ENCODE measurements at places on chromosomes 6 and 20. TPM values are rescaled to one million over a fixed set of nuclear protein-coding genes. Genes with fewer than 3 reads are reported as not detected.
A peak's percentile ranks its signal among the peaks of the same experiment; 100 is the strongest.

SLC22A3 gene
- total RNA-seq = 2.8 TPM

TINAG gene
- not detected for total RNA-seq

XKR7 gene
- 1.5 TPM for total RNA-seq

GTSF1L gene
- not detected for total RNA-seq

CLPSL2 gene
- 6.0 TPM for total RNA-seq

HDGFL1 gene
- not detected for total RNA-seq

LRFN2 gene
- 0.13 TPM for total RNA-seq

CPXM1 gene
- total RNA-seq = 69.0 TPM

EDN3 gene
- 0.24 TPM for total RNA-seq

TRIM40 gene
- total RNA-seq = not detected

KIF3B gene
- 28.3 TPM for total RNA-seq

ZSCAN16 gene
- total RNA-seq = 11.0 TPM

GRCh38 chr6:21666853-21667681, 73.5 kb downstream of the SOX4 start:
- DNase-seq = peak; percentile 62

GRCh38 chr6:19715167-19715551, 122.0 kb upstream of the ID4 start:
- peak; percentile 36 for DNase-seq

DNA sequence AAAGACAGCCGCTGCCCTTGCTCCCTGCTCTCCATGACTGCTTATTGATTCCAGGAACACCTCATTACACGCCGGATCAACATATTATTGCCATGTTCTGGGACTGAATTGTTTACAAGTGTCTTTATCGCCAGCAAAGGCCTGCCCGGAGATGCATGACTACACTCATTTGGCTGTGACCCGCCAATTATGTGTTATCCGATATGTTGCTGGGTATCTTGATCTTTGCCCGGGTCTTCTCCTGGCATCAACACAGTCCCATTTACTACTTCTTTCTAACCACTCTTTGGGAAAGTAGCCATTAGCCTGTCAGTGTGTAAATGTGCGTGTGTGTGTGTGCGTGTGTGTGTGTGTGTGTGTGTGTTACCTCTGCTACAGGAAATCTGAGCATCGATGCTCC, 15.4 kb downstream of the LINC00237 start:
- no peak for DNase-seq

GRCh38 chr6:130164251-130164650, 58.5 kb downstream of the SAMD3 start:
- no peak for DNase-seq

DNA sequence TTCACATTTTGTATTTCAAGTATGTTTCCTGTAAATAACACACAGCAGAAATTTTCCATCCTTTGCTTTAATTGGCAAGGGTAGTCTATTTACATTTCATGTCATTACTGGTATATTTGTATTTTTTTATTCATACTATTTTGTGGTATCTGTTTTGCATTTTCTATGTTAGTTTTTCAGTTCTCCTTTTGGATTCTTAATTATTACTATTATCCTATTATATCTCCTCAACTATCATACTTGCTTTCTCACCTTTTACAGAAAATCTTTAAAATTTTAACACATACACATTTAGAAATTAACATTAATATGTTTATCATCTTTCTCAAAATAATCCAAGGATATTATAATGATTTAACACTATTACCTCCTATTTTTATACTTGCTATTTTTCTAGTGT, 918.3 kb upstream of the MAP3K7 start:
- no peak for DNase-seq

GRCh38 chr6:15569035-15569995, 93.5 kb downstream of the DTNBP1 start:
- no peak for DNase-seq

GRCh38 chr20:47293631-47294030, 62.9 kb downstream of the ZMYND8 start:
- no peak for DNase-seq

- no peak for DNase-seq
Measured at GRCh38 chr20:24862606-24863005, 86.5 kb upstream of the CST7 start.

- no peak for DNase-seq
Measured at GRCh38 chr6:134293659-134294161, 24.2 kb downstream of the SGK1 start.

DNA sequence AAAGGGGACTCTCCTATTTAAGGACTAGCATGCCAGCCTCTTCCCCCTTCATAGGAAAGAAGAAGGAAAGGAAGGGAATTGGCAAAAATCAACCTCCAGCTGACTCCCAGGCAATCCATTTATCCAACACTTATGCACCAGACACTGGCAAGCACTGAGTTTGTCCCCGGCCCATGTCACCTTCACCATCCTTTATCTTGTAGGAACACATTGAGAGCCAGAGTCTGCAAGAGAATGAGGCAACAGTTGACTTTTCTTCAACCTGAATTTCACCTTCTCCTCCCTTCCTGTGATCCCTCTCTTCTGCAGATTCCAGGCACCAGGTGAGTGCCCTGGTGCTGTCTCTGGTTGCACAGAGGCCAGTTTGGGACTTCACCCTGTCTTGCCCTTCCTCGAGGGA, 264.3 kb upstream of the ECI2 start:
- DNase-seq = no peak

DNA sequence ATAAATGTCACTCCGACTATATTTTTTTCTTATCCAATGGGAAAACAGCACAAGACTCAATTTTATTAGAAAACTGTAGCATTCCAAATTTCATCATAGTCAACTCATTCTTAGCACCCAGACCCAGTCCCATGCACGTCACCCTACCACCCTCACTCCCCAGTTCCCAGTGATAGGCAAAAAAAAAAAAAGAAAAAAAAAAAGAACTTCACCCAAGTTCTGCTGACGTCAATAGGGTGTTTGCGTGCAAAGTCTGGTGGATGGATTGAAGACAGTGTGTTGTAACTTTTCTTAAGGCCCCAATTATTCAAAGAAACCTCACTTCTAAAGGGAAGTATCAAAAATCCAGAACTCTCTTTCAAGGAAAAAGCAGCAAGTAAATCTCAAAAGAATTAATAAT, 213.9 kb upstream of the PRDM1 start:
- no peak for DNase-seq

- DNase-seq = peak; percentile 92
Measured at GRCh38 chr6:152301765-152302568, 335.2 kb downstream of the SYNE1 start.

DNA sequence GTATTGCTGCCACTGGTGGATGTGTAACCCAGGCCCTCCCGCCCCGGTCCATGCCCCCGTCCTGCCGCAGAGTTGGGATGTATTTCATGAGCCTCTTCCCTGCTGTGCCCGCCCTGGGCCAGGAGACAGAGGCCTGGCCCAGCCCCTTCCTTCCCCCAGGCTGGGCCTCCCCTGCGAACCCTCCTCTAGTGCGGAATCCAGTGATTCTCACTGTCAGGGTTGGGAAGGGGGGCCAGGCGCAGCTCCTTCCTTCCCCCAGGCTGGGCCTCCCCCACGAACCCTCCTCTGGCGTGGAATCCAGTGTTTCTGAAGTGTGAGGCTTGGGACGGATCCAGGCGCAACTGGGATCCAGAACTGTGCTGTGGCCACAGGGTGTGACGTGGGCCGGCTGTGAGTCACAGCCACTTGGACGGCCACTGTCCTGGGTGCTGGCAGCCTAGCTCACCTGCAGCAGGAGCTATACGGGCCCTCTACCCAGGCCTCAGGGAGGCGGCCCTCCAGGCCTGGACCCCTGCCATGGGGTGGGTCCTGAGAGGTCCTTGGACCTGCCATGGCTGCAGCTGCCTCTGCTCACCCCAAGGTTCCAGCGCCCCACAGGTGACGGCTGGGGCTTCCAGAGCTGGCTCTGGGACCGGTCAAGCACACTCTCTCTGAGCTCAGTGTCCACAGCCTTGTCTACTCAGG, 28.3 kb downstream of the COL20A1 start:
- no peak for DNase-seq

DNA sequence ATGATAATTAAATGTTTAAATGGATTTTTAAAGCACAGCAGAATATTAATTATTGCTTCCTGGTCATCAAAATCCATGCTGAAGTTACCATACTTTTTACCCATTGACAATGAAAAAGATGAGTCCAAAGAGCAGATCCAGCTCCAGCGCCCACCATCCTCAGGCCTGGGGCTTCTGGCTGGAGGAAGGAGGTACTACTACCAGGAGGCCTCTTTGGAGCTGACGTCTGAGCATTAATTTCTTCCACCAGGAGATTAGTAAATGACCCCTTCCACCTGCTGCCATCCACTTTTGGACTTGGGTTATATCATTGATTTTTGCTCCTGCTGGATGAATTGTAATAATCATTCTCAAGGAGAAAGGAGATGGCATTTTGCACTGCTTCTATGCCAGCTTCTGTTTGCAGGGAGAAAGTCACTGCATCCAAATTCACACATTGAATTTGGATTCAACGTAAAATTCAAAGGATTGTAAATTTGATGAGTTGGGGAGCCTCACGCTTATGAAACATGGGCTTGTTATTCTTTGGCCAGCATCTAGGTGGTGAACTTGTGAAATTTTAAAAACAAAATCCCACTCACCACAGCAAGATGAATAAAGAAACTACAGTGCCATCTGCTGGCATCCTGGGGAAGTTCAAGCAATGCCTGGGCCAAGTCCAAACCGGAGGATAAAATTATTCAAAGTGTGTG, 121.8 kb downstream of the SASH1 start:
- peak; percentile 56 for DNase-seq

GRCh38 chr6:138032571-138032970, 74.6 kb downstream of the PERP start:
- no peak for DNase-seq

DNA sequence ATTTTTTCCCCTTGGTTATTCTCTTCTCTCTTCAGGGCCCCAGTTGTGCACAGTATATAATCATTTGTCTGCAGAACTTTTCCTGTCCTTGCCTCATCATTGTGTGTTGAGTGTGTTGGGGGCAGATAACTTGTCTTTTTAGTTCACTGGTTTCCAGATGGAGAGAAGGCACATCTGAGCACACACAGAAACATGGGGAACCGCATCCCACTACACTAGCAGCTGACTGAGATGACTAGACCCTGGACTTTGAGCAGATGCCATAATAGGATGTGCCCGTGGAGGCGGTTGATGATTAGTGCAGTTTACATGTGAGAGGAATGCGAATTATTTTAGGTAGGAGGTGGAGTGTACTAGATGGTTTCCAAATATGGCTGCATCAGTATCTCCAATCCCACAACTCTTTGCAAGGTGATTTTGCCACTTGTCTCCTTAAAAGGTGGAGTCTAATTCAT, 26.5 kb upstream of the SH3BGRL2 start:
- DNase-seq = no peak

GRCh38 chr6:144447472-144447871, 162.3 kb downstream of the UTRN start:
- no peak for DNase-seq

DNA sequence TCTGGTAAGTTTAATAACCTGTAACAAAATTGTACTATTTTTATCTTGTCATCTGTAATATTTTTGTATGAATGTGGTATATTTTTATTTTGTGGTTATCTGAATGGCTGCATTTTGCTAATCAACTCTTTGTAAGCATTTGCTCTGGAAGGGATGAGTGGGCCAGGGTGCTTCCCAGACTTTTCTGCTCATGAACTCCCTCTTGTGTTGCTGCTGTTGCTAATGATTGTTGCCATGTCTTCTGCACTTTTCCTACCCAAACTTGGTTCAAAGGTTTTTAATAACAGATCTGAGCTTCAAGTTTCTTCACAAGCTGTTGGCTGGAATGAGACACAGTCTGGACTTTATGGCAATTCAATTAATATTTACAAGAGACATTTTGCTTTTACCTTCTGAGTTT, 1005.7 kb downstream of the HACE1 start:
- DNase-seq = no peak
